Femur (tissue), 1 donor: ENCODE measurements at places on chromosomes 16 and 17.

DNA sequence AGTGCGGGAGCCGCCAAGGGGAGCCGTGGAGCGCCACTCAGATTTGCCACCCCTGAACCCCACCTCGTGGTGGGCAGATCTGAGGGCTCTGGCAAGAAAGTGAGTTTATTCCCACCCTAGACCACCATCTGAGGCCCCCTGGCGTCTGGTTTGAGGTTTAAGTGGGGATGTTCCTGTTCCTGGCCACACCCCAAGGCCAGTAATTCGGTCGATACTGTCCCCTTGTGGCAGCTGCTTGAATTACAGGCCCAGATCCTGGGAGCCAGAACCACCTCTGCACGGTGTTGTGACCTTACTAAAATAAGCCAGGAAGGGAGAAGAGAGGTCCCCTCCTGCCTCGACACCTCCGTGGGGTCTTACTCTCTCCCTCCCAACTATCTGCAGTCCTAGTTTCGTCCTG lies 3.3 kb upstream of the LAT start:
- no peak for DNase-seq

DNA sequence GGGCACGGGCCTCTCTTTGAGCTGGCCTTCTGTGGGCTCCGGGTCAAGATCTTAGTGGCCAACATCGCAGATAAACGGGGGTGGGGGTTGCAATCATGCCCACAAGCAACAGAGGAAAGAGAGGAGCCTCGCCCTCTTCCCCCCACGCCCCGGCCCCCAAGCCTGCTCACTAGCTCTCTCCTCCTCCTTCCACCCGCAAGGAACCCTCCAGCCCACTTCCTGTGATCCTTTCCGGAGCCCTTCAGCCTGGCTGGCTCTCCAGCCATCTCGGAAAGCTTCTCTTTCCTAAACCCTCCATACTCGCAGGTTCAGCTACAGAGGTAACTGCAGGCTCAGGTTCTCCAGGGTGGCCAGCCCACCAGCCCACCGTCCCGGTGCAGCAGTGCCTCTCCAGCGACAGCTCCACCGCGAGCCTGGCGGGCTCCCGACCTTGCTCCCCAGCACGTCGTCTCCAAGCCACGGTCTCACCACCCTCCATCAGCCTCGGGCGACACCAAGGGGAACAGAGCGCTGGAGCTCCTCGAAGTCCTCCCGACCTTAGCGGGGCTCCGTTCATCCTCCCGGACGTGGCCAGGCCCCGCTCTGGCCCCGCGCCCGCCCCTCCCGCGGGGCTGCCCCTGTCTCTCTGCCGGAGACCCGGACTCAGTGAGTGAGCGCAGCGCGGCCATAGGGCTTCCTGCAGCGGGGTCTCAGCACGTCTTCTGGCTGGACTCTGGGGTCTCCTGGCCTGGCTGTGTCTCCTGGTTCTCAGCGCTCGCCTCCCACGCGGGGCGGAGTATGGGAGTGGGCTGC lies 12.9 kb upstream of the ODF4 start:
- peak; percentile 74 for DNase-seq

DNA sequence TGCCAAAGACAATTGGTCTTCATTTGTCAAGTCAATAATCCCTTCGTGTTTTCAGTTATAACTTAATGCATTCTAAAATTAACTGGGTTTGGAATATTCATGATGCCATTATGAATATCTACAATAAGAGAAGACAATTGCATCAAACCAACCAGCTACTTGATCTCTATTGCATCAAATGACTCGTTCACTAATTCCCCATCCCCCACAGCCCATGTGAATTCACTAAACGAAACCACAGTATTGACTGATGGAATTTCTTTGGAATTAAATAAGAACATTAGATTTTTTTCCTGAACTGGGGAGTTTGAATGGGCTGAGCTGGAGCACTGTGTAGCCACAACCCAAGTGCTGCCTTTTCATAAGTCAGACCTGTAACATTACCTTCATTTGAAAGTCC lies 65.3 kb downstream of the HS3ST3B1 start:
- DNase-seq = no peak

DNA sequence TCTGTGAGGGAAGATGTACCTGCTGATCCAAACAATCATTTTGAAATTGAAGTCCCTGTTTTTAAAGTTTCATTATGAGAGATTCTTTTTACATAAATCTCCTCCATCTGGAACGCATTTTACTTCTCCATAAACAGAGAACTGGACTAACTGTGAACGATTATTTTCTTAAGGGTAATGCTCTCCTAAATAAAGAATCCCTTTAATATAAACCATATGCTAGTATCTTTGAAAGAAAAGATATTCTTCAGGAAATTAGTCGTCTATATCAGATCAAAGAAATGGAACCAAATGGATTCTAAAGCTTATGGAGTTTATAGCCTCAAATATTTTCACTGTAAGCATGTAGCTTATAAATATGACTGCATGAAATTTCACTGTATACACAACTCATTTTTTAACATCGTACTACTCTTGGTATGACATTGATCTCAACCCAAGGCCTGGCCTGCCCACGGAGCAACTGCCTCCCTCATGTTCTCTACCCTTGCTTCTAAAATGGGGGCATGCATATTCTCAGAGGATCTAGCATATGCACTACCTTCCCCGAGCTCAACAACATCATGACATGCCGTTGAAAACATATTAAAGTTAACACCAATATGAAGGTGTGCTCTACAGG lies 66.4 kb downstream of the MYH10 start:
- no peak for DNase-seq

GRCh38 chr16:86864586-86864985 lies 286.2 kb downstream of the FOXL1 start:
- DNase-seq = no peak

GRCh38 chr17:62822080-62822904 lies 14.2 kb upstream of the MARCHF10 start:
- DNase-seq = peak; percentile 41

DNA sequence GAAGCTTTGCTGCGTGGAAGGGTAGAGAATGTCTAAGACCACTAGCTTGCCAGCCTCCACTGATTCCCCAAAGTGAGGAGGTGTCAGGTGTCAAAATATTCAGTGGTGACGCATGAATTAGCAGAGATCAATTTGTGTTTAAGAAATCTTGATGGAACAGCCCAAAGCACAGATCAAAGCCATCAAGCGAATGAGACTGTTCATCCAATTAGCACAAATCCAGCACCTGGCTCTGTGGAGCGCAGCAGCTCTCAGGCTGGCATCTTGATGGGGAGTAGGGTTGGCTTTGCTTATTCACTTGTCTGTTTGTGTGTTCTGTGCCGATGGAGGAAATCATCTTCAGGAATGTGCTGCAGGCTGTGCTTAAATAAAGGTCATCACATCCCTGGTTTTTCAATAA lies 456.8 kb upstream of the CCL2 start:
- no peak for DNase-seq

- DNase-seq = peak; percentile 82
Observed at GRCh38 chr16:85245307-85246172, 133.3 kb upstream of the CIBAR2 start.

GRCh38 chr17:16492613-16493530 lies 879 bp upstream of the LRRC75A start:
- no peak for DNase-seq

- DNase-seq = no peak
Observed at GRCh38 chr17:38419508-38419981, 8.7 kb upstream of the ARHGAP23 start.

DNA sequence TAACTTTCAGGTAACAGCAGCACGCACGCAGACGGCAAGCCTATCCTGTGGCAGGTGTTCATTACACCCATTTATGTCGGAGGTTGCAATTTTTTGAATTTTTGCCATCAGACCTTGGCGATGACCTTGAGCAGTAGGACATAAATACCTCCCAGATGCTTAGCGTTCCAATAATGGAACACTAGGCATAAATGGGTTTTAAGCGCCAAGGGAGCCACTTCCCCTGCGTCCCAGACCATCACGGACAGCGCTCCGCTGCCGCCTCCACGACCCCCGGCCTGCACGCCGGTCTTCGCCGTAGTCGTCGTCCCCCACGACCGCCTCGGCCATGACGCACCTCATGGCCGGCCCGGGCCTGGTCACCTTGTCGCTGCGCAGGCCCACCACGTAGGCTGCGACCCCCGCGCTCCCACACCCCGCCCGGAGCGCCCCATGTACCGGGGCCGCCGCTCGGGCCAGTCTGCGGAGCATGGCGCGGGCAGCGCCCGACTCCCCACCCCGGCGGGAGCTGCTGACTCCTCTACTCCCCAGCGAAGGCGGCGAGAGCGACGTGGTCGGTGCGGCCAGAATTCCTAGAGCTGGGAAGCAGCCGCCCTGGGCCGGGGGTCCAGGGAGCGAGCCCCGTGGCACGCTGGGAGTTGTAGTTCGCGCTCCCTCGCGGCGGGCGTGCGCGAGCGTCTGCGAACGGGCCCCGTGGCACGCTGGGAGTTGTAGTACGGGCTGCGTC lies 22.7 kb downstream of the TMEM235 start:
- DNase-seq = peak; percentile 93

GRCh38 chr16:19687279-19687678 lies 30.7 kb downstream of the KNOP1 start:
- DNase-seq = no peak

- no peak for DNase-seq
Observed at GRCh38 chr16:19499006-19499405, 22.9 kb downstream of the GDE1 start.

DNA sequence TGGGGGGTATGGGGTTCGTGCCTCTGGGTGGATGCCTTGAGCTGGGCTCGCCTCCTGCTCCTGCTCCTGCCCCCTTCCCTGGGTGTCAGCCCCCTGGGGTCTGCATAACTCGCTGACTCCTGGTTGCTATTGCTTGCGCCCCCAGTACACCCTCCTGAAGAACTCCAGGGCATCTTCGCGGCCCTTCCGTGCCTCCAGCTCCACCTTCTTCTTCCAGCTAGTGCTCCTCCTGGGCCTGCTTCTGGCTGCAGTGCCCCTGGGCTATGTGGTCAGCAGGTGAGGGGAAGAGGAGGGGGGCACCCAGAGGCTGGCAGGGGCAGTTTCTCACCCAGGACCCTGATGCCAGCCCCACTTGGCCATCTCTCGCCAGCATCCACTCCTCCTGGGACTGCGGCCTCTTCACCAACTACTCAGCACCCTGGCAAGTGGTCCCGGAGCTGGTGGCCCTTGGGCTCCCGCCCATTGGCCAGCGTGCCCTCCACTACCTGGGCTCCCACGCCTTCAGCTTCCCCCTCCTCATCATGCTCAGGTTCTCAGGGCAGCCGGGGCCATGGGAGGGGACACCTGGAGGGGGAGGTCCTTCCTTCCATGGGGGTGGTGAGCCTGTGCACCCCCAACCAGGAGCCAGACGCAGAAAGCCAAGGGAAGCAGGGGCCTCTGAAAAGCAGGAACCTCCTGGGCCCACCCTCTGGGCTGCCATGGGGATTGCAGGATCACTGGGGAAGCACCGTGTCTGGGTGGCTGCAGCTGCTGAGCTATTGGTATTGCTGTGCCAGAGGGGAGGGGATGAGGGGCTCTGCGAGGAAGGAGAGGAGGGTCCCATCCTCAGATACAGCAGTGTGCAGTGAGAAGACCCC lies 7.8 kb upstream of the C17orf99 start:
- no peak for DNase-seq

GRCh38 chr17:29677221-29677791 lies 54.6 kb upstream of the CORO6 start:
- DNase-seq = peak; percentile 29

DNA sequence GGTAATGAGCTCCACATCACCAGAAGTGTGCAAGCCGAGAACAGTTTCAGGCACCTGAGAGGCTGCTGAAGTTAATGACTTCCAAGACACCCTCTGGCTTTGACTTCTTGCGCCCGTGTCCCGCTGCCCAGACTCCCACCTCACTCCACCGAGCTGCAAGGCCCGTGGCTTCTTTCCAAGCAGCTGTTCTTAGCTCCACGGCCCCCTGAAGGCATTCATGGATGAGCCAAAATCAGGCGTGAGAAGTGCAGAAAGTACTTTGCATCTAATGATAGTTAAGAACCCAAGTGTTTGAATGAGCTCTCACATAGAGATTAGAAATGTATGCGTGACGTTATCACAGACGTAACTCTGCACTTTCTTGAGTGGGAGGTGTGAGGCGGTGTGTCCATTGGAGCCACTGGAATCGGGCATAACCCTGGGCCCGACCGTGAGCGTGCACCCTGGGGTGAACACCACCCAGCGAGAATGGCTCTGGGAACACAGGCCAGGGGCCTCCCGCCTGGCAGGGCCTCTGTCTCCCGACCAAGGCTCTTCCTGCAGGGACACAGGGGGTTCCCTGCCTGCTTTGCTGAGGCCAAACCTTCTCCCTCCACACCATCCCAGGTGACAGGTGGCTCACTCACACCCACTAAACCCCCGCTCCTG lies 11.0 kb downstream of the NPTX1 start:
- peak; percentile 52 for DNase-seq

- no peak for DNase-seq
Observed at GRCh38 chr16:17426451-17426850, 44.3 kb downstream of the XYLT1 start.

GRCh38 chr16:19864566-19864965 lies 20.1 kb downstream of the GPRC5B start:
- DNase-seq = no peak

GRCh38 chr17:41939693-41940090 lies 9.3 kb downstream of the ODAD4 start:
- no peak for DNase-seq

- no peak for DNase-seq
Observed at GRCh38 chr16:87390641-87391323, 1.4 kb upstream of the MAP1LC3B start.

DNA sequence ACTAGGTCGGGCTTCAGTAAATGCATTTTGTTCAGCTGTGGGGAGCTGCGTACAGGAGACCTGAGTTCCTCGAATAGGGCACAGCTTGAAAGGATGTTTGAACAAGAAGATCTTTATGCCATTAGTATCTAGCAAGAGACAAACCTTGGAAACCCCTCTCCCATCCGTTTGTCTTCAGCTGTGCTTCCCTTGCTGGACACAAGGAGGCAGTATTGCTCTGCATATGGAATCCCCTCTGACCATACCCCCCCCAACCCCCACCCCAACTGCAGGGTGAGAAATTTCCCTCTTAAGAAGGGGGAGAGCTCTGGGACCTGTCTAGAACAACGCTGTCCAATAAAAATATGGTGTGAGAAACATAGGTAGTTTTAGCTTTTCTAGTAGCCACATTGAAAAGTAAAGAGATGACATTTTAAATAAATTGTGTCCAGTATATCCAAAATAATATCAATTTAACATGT lies 1.6 kb downstream of the MRM1 start:
- peak; percentile 70 for DNase-seq

DNA sequence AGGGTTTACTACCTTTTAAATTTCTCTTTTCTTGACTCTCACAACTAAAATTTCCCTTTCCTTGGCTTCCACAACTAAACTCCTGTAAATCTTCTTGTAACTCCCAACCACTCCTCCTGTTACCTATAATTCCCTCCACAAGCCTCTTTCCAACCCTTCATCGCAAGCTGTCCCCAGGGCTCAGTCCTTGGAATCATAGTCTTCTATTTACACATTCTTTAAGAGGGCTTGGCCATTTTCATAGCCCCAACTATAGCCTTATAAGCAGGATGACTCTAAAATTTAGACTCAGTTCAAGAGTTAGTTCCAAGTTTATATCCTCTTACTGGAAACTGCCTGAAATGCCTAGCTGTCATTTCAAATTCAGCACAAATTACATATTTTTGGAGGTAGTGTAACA lies 23.9 kb downstream of the GLG1 start:
- peak; percentile 45 for DNase-seq

GRCh38 chr16:6827931-6828330 lies 504.7 kb upstream of the RBFOX1 start:
- no peak for DNase-seq
